ENCODE measurements at places on chromosomes 7 and 10.

- DNase-seq, result no peak
These were observed 127.2 kb upstream of the SP8 start for GRCh38 chr7:20913853-20914252.

DNA sequence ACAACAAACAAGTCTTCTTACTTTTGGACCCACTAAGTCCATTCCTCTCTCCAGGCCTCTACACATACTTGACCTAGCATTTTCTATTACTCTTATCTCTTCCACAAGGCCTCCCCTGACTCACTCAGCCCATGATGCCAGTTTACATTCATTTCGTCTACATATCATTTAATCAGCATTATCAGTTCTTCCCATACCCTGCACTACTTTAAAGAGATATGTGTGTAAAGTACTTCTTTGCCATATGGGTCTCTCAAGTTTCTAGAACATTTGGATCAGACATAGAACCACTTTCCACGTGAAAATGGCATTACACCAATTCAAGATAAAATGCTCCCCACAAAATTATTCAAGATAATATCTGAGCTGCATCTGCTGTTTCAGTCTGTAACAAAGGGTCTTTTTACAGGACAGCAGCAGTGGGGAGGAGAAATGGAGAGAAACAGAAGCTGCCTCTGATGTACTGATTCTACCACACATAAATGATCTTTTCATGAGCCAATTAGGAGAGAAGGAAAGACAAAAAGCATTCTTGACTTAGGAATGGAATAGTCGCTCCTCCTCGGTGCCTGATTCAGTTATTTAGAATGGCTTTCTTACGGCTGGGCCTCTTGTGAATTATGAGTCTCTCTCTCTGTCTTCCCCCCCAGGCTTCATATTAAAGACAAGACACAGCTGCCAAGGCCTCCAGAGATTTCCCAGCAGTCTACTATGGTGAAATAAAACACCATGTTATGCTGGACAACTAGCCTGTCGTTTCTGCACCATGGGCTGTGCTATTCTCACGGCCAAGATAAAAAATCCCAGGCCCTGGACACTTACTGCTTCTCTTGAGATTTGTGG is 46.9 kb upstream of the SEPTIN7 start:
- no peak for DNase-seq

DNA sequence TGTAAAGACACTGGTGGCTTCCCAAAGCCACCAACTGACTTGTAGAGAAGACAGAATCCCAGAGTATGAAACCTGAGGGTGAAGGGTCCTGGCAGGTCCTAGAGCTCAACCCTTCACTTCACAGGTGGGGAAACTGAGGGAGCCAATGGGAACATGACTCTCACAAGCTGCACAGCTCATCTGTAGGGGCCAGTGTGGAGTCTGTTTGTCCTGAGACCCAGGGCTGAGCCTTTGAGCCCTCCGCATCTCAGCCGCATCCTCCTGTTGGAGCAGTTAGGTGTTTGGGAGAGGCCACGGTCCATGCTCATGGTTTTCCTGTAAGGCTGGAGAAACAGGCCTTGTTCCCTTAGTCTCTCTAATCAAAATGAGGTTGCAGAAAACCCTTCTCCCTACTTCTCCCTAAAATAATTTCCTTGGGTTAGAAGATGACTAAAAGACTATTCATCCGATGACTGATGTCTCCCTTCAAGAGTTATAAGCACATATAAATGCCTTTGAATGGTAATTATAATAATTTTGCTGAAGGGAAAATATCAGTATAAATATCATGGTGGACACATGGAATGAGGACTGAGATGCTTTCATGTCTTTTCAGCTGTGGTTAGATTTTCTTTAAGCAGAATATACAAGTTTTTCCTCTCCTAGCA is 10.3 kb downstream of the HTRA1 start:
- DNase-seq, result no peak

DNA sequence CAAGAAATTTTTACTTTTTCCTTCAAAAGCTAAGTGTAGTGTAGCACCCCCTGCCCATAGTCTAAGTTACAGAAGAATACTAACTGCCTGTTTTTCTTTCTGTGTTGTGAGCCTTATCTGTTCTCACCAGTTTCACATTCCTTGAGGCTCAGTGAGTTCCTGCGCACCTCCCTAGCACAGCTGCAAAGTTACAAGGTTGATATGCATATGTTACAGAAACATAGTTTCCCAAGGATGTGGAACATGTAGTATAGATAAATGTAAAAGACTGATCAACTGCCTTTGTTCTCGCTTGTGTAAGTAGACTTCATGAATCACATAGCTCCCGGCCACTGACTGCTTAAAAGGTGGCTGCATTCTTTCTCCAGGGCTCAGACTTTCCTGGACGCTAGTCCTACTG is 6.7 kb upstream of the ZNF33B start:
- DNase-seq, result no peak

DNA sequence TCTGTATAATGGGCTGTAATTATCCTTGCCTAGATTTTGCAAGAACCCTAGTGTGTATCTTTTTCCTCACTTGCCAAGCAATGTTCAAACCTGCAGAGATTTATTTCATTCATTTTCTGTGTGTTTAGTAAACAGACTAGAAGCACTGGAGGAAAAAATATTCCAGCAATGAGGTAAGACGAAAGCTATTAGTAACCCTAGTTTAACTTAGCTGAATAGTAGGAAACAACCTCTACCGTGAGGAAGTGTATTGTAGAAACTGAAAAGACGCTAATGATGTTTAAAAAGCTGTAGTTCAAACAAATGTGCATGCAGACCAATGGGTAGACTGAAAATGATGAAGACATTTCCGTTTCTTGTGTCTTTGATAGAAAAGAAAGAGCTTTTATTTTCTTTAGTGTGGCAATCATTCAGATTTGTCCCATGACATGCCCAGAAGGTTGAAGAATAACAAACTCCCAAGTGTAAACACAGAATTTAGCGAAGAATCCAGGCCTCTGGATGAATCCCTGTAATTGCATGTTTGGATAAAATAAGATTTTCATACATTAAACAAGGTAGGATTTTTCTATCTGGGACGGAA is 20.7 kb downstream of the CAV1 start:
- DNase-seq, result no peak

- no peak for DNase-seq
These were observed 283.9 kb downstream of the SDHAF3 start for GRCh38 chr7:97401398-97401797.

DNA sequence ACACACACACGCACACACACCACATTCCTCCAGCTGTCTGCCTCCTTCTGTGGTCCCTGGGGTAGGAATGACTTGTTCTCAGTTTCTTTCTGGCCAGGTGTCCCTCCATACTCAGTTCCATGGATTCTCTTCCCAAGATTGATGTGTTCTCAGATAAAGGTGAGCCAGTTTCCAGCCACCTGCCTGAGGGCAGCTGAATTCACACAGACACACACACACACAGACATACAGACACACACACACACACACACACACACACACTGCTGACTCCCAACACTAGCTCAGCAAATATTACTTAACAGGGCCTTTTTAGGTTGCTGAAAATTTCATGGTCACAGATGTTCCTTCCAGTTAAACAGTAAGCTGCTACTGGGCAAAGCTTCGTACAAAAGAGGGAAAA is 45.4 kb upstream of the GDF10 start:
- no peak for DNase-seq

- no peak for DNase-seq
These were observed 228.7 kb upstream of the KLF6 start for GRCh38 chr10:4013651-4014121.

DNA sequence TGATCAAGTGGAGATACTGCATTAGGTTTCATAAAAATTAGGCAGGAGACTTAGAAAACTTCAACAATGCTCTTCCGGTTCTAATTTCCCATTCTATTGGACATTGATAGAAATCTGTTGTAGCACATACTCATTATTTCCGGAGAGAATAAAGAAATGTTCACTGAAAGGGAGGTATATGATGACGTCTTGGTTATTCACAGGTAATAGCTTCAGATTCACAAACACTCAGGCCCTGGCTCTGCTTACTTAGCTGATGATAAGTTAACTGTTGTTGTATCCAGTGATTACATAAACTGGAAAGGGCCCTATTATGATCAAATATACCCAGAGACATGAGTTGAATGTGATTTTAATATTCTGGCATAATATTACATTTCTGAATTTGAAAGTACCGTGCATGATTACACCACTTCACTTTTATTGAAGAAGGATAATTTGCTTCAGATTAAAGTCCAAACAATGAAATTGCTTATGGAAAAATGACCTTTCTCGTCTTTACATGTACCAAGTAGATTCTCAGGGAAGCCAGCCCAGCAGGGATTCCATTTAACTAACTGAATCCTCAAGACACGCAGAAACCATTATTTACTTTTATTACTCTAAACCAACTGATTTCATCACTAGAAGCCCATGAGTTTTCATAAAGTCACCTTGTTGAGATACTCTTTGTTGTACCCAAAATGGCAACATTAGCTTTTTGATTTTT is 288.0 kb upstream of the PITRM1 start:
- no peak for DNase-seq

- DNase-seq, result no peak
These were observed 378.4 kb upstream of the SEMA3D start for GRCh38 chr7:85565276-85565675.

DNA sequence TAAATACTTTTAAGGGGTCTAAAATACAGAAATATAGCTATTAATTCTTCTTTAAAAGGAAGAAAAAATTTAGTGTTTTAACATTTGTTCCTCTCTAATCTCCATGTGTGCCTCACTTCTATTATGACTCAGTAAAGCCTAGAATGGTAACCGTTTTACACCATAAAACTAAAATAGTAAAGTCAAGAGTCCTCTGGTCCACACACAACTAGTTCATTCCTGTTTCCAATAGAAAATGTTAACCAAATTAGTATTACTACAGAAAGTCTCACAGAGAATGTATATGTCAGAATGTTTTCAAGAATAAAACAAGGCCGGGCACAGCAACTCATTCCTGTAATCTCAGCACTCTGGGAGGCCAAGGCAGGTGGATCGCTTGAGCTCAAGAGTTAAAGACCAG is 55.8 kb downstream of the CNOT4 start:
- no peak for DNase-seq
